ENCODE measurements at places on chromosomes 13 and 19.

GRCh38 chr13:44652962-44653660 is 77.0 kb upstream of the TSC22D1 start:
- no peak for DNase-seq

DNA sequence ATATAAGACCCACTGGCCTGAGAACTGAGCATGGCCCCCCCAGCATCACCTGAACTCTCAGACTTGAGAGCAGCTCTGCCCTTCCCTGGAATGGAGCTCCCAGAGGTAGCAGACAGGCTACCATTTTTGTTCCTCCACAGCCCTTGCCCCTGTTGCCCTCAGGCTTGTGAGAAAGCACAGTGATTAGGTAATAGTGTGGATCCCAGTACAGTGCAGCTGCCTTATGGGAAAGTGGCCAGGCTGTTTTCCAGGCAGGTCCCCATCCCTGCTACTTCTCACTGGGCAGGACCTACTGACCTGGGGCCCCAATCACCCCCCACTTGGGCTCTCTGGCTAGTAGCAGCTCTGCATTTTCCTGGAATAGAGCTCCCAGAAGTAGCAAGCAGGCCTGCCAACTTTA is 834.0 kb downstream of the DACH1 start:
- no peak for DNase-seq

- DNase-seq = no peak
Observed at GRCh38 chr13:73061876-73062275, 3.1 kb downstream of the KLF5 start.

DNA sequence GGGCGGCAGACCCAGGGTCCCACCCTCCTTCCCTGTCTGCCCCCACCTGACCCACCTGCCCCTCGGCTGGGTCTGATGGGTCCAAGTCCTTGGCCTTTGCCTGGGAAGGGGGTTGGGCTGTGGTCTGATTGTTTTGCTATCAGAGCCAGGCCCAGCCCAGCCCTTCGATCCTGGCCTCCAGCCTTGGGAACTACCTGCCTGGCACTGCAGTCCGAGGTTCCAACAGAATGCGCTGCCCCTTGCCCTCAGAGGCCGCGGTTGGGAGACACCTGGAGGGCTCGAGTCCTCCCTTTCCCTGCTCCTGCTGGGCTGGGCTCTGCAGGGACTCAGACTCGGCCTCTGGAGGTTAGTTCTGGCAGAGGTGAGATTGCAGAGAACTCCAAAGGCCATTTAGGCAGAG is 1.6 kb downstream of the CCL25 start:
- DNase-seq = no peak

GRCh38 chr19:39497996-39498797 is 550 bp upstream of the DLL3 start:
- DNase-seq = no peak

GRCh38 chr13:20219577-20219976 is 12.5 kb downstream of the GJB6 start:
- no peak for DNase-seq
